Naive B cell (primary cell): ENCODE measurements at places on chromosomes 1 and 21.

DNA sequence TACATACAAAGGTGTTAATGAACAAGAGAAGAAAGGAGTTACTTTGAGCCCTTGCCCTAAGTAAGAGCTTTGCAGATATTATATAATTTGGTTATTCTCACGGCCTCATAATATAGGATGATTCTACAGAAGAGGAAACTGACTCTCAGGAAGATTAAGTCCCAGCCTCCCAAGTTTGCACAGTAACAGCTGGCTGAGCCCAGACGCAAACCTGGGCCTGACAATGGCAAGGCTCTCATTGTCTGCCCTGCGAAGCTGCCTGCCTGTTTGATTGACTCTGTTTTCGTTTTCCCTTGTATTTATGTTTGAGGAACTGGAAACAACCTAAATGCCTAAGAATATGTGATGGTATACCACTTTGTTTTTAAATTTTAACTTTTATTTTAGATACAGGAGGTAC lies 76.2 kb upstream of the PGBD5 start:
- no peak overlapping the region for H3K4me3 ChIP-seq
- H3K36me3 ChIP-seq = no peaks in the 10 kb centered on the region
- peaks cover 8% of the 10 kb centered on the region for H3K27me3 ChIP-seq

DNA sequence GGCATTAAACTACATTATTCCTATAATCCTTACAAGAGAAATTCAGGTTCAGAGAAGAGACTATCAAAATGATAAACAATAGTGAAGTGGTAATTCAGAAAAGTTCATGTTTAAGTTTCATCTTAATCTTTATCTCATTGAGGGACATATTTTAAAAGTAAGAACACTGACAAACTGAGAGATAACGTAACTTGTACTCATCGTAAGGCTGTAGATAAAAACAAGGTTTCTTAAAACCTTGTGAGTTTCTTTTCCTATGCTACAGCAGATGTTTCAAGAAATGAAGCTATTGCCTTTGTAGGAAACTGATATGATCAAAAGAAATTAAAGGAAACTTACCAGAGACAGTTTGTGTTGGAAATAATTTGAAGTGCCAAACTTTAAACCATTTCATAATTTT lies 65.0 kb downstream of the RERE start:
- no peaks in the 10 kb centered on the region for H3K36me3 ChIP-seq
- peaks cover 4% of the 10 kb centered on the region for H3K4me1 ChIP-seq
- no peak for DNase-seq

GRCh38 chr1:41278076-41278475 lies 36.0 kb upstream of the SCMH1 start:
- no peak for DNase-seq
- no peaks in the 10 kb centered on the region for H3K4me1 ChIP-seq
- no peaks in the 10 kb centered on the region for H3K36me3 ChIP-seq
- no peak overlapping the region for H3K4me3 ChIP-seq
- H3K27ac ChIP-seq = no peak overlapping the region

- peaks cover 25% of the 10 kb centered on the region for H3K4me1 ChIP-seq
- H3K27ac ChIP-seq = peak overlapping the region; percentile 91
- no peak for DNase-seq
- H3K36me3 ChIP-seq = no peaks in the 10 kb centered on the region
- H3K4me3 ChIP-seq = peak overlapping the region; percentile 90
- no peaks in the 10 kb centered on the region for H3K27me3 ChIP-seq
Measured at GRCh38 chr1:26169198-26169554, 413 bp upstream of the C1orf232 start.

- DNase-seq = peak; percentile 63
- H3K27ac ChIP-seq = peak overlapping the region; percentile 69
- no peaks in the 10 kb centered on the region for H3K36me3 ChIP-seq
- no peak overlapping the region for H3K4me3 ChIP-seq
Measured at GRCh38 chr1:110634455-110635311, 28.5 kb upstream of the KCNA2 start.
